ENCODE measurements at places on chromosomes 2 and 18.

DNA sequence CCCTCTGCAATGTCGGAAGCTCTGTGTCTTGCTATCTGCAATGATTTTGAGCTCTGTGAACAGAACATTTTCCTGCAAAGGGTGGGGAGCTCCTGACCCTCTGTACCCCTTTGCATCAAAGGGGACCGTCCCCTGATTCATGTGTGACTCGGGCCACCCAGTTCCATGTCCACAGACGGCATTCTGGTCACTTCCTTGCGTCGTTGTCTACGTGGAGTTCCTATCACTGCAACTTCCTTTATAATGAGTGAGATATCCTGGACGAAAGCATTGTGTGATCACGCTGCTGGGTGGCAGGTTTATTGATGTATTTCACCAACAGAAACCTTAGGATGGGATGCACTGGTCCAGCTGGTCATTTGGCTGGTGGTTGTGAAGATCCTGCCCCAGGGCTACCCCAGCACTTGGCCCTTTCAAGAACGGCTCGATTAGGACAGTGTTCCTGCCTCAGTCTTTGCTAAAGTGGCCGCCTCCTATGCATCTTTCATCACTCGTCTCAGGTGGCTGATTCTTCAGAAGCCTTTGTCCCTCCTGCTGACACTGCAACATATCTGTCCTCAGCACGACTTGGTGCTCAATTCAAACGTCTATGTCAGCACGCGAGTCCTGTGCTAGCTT is 202.7 kb downstream of the ACKR3 start:
- DNase-seq, result no peak

DNA sequence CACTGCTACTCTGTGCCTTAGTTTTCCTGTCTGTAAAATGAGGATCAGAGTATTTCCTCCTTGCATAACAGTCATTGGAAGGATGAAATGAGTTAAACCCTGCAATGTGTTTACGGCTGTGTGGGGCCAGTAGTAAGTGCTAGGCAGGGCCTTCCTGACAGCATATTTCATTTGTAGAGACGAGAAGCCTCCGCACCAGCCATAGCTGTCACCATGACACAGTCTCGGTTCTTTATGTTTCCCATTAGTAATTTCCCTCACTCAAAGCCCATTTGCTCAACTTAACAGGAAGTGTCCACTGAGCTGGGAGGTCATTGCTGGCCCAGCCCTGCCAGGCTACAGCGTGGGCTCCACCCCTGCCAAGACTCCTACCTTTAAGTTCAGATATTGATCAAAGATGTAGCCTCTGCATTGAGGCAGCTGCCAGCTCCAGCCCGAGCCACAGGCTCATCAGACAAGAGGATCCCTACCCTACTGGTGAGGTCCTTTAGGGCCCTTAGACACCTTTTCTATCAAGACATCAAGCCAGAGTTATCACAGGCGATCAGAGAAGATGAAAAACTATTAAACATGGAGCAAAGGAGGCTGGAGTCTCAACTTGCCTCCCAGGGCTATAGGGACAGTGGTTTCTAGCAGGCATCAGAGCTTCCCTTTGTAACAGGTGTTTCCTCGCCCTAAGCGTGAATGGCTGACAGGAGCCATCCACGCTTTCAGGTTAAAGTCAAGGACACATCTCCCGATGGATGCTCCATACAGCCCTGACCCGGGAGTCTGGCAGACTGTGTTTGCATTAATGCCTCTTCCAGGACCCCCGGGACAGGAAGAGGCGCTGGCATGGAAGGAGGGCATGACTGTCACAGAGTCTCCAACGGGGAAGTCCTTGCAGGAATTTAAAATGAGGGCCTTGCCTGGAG is 251.7 kb downstream of the NDUFA10 start:
- no peak for DNase-seq

DNA sequence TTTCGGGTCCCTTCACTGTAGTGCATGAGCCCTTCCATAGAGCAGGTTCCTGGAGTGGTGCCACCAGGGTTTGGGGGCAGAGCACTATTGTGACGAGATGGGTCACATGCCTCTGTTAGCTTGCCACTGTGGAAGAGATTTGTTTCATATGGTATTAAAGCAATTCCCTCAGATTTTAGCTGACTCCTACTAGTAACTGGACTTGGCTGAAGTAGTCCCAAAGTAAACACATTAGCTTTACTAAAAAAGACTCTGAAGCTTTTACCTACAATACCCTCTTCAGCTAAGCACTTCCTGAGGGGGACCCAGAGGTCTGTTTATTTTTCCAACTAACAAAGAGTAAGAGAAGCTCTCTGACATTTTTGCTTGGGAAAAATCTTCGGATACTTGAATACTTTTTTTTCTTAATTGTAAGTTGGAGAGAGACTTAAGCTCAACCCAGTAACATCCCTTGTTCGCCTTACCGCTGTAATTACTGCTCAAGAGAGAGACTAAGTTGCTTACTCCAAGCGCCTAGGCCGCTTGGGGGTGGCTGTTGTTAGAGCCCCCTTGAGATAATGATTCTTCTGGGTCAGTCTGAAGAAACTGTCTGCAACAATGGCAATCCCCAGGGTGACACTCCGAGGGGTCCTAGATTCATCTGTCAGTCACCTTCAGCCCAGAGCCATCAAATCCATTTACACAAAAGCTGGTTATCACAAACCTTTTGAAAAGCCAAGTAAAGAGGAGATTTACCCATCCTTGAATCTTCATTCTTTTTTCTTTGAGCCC is 177.4 kb downstream of the FIGN start:
- peak; percentile 16 for DNase-seq

DNA sequence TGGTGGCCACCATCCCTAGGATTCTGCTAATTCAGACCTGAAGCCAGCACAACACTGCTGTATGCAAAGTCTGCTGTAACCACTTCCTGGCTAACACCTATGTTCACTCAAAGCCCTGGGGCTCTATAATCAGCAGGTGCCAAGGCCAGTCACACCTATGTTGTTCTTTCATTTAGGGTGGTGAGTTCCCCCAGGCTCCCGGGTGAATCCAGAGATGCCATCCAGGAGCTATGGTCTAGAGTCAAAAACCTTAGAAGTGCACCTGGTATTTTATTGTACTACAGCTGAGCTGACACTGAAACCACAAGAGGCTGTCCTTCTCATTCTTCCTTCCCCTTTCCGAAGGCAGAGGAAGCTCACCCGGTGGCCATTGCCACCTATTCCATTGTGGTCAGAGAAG is 46.2 kb upstream of the CCDC141 start:
- DNase-seq, result no peak

- peak; percentile 47 for DNase-seq
Observed at GRCh38 chr2:196431076-196431475, 208.4 kb upstream of the CCDC150 start.

DNA sequence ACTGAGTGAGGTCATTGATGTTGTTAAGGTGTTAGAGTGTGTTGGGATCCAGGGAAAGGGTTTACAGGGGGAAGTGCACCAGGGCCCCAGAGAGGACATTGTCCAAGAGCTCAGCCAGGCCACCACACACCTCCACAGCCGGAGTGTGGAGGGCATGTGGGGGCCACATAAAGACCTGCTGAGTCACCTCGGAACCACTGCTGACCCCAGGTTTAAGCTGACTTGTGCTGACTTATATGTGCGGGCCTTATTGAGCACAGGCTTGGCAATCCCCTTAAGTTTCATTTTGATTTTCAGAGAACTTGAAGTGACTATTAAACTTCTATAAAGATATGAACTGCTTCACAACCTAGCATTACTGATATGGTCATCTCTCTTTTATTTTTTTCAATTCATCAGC is 166.2 kb upstream of the MAP3K20 start:
- no peak for DNase-seq

GRCh38 chr2:111519071-111519470 is 364.9 kb downstream of the ANAPC1 start:
- DNase-seq, result no peak

DNA sequence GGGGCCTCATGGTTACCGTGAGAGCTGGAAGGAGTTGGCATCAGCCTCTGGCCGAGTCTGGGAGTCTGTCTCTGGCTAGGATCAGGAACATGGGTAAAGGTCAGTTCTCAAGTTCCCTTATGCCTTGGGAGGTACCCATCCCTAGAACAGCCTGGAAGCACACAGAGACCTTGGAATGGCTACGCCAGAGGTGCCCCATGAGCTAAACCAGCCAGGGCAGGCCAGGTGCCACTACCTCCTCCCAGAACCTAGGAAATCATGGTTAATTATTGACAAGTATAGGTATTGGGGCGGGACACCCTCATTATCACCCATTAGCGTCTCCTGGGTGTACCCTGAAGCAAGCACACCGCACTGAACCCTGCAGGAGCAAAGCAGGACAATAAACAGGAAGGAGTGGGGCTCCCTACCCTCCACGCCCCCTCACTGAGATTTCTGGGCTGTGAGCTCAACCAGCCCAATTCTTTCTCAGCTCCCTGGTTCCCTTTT is 3.0 kb upstream of the ASPRV1 start:
- DNase-seq, result no peak

DNA sequence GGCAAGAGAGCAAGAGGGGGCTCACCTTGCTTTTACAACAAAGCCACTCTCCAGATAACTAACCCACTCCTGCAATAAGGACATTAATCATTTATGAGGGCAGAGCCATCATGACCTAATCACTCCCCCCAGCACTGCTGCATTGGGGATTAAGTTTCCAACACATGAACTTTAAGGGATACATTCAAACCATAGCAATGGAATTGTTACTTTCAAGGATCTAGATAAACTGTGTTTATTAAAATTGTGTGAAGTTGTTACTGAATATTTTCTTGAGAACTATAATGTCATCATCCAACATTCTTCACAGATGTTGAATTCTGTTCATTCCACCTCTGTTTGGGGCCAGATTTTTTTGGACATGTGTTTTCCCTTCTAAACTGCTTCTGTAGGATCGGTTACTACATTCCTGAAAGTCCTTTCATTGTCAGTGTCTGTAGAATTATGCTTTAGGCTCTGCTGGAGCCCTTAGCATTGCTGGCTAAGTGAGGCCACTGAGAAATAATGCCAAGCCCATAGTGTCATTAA is 50.4 kb downstream of the SPATS2L start:
- DNase-seq, result peak; percentile 75

- peak; percentile 23 for DNase-seq
Observed at GRCh38 chr18:25279133-25279532, 72.8 kb downstream of the ZNF521 start.

GRCh38 chr2:54894467-54894866 is 155.8 kb downstream of the RTN4 start:
- no peak for DNase-seq

- DNase-seq, result no peak
Observed at GRCh38 chr2:182804128-182804527, 62.3 kb downstream of the FRZB start.

DNA sequence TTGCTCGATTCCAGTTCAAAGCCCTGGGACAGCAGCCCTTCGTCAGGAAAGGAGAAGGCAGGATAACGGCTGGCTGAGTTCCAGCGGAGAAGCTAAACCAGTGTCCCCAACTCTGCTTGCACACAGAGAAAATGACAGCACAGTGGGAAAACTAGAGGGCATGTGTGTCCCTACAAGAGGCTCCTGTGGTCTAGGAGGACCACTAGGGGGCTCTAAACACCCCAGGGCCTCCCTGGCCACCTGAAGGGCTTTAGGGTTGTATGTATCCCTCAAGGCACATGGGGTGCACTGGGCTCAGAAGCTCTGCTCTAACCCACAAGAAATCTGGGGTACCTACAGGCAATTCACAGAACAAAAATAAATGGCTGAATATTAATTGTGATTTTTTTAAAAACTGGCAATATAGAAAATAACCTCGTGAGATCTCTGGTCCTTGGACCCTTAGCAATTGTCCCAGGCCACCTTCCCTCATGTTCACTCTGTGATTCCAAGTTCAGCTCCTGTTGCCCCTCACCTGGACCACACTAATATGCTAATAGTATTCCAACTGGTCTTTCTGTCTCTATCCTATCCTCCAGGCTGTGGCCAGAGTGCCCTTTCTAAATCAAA is 17.5 kb downstream of the STAT1 start:
- DNase-seq, result no peak

DNA sequence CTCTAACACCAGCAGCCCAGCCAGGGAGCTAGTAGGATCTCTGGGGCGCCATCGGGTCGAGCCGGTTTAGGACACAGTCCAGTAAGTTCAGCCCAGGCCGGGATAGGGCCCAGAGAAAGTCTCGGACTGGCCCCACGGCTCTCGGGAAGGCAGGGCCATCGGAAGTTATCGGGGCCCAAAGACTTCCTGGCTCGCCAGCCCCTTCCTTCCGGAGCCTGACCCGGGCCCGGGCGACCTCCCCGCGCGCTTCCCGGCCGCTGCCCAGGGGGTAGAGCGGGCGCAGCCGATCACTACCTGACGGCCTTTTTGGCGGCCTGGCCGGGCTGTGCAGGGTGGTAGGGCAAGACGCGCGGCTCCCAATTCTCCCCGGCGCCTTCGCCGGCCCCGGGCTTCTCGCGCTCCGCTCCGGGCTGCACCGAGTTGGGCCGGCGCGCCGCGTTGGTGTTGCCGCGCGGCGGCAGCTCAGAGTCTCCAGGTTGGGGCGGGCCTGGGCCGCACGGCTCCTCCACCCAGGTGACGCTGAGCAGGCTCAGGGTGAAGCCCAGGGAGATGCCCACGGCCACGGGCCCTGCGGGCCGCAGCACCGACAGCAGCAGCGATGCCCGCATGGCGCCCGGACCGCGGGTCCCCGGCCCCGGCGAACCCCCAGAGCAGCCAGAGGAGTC is 546 bp downstream of the CHPF start:
- DNase-seq, result no peak

GRCh38 chr2:46535360-46535759 is 56.0 kb downstream of the TMEM247 start:
- no peak for DNase-seq

GRCh38 chr2:215811003-215811402 is 202.3 kb downstream of the MREG start:
- DNase-seq, result no peak

DNA sequence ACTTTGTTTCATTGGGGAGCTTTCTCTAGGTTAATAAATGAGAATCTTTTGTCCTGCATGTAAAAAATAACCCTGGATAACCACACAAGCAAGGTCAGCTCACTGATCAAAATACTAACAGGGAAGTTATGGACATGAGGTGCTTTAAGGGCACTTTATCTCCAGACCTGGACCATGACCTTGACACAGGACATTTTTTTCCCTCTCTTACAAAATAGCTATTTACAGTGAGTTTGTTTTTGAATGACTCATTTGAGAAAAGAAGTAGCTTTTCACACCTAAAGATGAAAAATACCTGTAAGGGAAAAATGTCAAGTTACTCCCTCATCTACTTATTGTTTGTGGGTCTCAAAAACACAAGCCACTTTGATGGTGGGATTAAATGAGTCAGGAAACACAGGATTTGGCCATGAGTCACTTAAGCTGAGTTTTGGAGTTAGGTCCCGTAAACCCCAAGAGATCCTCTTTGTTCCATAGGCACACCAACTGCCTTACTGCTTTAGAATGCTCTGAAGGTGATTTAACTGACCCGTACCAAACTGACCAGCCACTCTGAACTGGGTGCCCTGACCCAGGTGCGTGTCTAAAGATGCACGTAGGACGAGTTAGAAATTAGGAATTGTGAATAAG is 479.3 kb upstream of the NXPH2 start:
- DNase-seq, result no peak

All from astrocyte (in vitro differentiated cells and primary cell).